ENCODE measurements at places on chromosomes 5 and 9. TPM values are rescaled to one million over a fixed set of nuclear protein-coding genes. Genes with fewer than 3 reads are reported as not detected.

DNA sequence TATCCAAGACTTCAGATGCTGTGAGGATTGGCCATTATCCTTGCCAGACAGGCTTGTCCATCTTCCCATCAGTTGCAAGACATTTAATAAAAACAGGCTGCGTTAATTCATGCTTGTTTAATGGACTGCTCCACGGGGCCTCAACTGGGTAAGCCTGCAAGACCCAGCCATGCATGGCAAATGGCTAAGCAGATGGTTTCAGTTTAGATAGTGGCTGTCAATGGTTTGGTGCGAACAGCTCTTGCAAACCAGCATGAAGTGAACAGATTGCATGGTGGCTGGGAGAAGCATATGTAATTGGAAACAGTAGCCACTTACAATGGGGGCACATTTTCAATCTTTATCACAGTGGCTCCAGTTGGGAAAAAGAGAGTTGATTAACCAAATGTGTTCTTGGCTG lies 628.2 kb upstream of the KLF4 start:
- no peak for DNase-seq

- DNase-seq: no peak
Measured at GRCh38 chr5:50302815-50303490, 138.1 kb downstream of the EMB start.

DNA sequence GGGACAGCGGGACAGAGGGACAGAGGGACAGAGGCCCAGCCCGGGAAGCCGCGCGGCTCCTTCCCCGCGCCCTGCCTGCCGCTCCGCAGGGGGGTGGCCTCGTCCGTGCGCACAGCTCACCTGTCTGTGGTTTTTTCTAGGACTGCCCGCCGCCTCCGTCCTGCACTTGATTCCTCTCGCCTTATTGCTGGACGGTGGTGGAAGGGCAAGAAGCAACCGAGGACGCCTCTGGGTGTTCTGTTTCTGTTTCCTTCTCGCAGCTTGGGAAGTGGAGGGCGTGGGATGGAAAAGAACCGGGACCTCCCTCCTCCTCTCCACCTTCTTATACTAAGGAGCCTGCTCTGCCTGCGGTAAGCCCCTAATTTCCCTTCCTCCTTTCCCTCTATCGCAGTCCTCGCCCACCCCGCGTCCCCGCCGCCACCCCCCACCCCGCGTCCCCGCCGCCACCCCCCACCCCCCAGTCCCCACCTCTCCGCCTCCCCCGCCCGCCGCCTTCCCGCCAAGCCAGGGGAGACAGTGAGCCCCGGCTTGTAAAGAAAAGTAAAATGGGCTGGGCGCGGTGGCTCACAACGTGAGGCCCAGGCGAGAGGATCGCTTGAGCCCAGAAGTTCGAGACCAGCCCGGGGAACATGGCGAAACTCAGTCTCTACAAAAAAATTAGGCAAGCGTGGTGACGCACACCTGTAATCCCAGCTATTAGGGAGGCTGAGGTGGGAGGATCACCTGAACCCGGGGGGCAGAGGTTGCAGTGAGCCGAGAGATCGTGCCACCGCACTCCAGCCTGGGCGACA lies 9.6 kb upstream of the FLT4 start:
- no peak for DNase-seq

DNA sequence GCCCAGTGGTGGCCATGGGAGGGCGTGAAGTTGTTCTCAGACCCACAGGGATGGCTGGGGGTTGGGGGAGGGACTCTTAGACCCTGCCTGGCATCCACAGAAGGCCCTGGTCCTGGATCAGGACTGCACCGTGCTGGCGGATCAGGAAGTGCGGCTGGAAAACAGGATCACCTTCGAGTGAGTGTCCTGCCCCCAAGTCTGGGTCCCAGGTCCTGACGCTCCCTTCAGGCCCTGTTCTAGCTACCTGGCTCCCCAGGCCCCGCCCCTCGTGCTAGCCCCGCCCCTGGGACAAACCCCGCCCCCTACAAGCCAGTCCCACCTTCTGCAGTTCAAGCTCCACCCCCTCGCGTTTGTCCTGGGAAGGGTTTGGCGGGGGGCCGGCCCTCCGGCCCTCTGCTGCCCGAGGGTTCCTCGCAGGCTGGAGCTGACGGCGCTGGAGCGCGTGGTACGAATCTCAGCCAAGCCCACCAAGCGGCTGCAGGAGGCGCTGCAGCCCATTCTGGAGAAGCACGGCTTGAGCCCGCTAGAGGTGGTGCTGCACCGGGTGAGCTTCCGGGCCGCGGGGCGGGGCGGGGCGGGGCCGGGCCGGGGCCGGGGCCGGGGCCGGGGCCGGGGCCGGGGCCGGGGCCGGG lies 12.9 kb downstream of the RGS14 start:
- peak; percentile 93 for DNase-seq

- no peak for DNase-seq
Measured at GRCh38 chr5:181045316-181045715, 5.2 kb downstream of the BTNL9 start.

DNA sequence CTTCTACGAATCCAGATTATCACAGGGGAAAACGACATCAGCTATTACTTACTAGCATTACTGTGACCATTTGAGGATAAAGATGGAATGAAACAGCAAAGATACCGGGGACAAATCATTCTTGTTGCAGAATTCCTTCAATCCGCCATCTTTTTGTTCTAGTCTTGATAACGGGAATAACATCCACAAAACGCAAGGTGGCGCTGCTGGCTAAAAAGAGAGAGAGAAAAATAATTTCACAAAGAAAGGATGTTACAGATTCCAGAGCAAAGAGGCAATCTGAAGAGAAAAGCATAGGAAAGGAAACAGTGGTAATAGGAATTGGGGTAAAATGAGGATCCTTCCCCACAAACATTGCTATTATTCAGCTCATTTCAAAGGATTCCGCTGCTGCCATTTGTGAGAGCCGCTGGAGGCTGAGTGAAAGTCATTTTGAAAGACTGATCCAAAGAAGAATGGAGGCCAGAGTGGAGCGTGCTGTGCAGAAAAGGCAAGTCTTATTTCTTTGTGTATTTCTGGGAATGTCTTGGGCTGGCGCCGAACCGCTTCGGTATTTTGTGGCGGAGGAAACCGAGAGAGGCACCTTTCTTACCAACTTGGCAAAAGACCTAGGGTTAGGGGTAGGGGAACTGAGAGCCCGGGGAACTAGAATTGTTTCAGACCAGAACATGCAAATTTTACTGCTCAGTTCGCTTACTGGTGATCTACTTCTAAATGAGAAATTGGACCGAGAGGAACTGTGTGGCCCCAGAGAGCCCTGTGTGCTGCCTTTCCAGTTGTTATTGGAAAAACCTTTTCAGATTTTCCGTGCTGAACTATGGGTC lies at the start of gene PCDHB7:
TSS of gene PCDHB7 (plus strand) at position 264 of the 824 bp plus-strand sequence. CDS start at position 456, 192 bp downstream.
- no peak for DNase-seq

- no peak for DNase-seq
Measured at GRCh38 chr9:137924169-137924568, 46.6 kb downstream of the CACNA1B start.

DNA sequence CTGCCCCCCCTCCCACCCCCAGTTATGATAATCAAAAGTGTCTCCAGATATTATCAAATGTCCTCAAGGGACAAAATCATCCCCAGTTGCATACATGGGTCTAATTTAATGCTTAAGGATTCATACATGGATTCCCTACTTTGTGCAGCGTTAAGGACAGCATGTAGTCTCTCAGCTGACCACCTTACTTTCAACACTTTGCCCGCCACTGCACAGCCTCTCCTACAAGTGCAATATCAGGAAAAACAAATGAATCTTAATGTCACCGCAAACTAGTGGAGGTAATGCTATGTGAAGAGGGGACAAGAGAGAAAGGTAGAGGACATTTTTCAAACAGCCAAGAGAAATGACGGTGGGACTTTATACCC lies 78.6 kb downstream of the TLE1 start:
- DNase-seq: no peak

Gene TENT4A
- 11.6 TPM for polyA plus RNA-seq

- no peak for DNase-seq
Measured at GRCh38 chr5:88092958-88093605, 175.6 kb downstream of the TMEM161B start.

GRCh38 chr5:17470064-17470463 lies 28.0 kb upstream of the TAF11L2 start:
- no peak for DNase-seq

Gene CDH9
- 1.0 TPM for polyA plus RNA-seq

GRCh38 chr9:132990781-132991180 lies 12.3 kb downstream of the GFI1B start:
- DNase-seq: no peak

Gene RLN2
- 2.5 TPM for polyA plus RNA-seq

Gene TMOD1
- 0.17 TPM for polyA plus RNA-seq

Gene GAPT
- not detected for polyA plus RNA-seq

GRCh38 chr9:93875330-93875729 lies 79.8 kb downstream of the BARX1 start:
- no peak for DNase-seq

- DNase-seq: no peak
Measured at GRCh38 chr5:73104326-73104725, 16.0 kb upstream of the TMEM171 start.

DNA sequence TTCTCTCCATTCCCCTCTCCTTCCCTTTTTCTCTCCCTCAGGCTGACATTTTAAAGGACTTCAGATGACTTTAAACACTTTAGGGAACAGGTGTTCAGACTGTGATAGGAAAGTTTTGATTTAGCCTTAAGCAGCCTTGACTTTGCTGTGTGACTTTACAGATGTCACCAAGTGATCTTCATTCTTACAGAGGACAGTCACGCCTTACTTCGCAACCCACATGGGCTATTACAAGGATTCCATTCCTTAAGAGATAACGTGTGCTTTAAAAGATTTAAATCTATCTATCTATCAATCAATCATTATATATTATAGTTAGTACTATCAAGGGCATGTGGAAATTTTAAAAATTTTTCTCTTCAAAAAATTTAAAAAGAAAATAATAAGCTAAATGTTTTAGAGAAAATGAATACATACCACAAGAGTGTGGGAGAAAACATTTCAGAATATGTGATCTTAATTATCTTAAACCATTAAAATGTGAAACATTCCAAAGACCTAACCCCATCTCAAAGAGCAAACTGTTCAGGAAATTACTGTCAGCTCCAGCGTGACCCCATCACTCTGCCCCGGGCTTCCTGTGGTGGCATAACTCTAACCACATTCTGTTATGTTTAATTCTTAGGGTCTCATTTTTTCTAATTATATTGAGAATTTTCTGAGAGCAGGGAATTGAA lies 530.5 kb downstream of the SEMA5A start:
- DNase-seq: no peak

- DNase-seq: no peak
Measured at GRCh38 chr5:1461396-1461795, 16.2 kb upstream of the SLC6A3 start.

GRCh38 chr5:84568171-84568570 lies 183.5 kb upstream of the EDIL3 start:
- no peak for DNase-seq

DNA sequence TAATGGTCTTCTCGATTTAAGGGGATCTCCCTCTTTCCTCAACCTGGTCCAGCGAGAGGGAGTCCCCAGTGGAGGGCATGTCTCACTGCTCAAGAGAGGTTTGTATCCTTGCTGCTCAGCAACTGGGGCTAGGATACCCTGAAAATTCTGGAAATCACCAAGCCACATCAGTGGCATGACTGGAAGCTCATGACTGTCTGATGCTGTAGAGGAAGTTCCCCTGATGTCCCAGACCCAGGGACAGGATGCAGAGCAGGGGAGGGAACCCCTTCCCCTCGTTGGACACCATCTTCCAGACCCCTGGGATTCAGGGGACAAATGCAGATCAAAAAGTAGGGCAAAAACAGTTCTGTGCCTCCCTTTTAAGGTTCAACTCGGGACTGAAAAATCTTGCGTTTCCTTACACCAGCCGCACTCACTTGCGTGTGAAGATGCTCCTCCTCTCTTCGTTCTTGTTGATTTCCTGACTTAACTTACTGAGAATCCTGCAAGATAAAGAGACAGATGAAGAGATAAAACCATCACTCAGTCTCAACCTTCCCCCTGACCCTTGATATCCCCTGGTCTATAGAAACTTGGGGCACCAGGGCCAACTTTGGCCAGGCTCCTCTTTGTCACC lies 22.1 kb downstream of the LCP2 start:
- no peak for DNase-seq

DNA sequence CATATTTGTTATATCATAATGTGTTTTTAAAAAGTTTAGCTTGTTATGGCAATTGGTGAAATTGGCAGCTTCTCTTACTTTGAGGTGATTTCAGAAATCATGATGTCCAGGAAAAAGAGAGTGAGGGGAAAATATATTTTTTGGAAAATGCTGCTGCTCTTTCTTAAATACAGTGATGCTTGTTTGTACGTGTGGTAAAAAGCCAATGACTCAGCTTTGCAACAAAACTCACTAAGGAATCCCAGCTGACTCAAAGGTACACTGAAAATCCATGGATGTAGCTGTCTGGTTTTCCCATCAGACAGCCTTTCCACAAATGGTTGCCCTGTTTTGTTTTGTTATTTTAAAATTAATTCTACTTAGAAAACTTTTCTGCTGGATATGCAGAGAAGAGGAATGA lies 306.4 kb upstream of the PAPPA start:
- DNase-seq: no peak

GRCh38 chr9:130243882-130244170 lies 21.7 kb upstream of the HMCN2 start:
- no peak for DNase-seq

DNA sequence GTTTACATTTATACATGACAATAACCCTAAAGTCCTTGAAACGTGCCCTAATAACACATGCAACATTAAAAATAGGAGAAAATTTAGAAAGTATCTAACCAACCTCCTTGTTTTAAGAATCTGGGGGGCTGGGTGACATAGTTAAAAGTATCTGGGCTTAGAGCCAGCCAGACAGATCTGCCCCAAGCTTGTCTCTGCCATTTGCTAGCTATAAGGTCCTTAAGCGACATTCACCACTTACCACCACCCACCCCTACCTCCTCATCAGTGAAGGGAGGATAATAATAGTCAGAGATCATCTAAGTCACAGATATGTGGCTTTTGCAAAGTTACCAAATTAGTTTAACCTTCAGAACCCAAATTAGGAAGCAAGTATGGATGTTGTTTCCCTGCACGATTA lies 33.8 kb upstream of the CAST start:
- no peak for DNase-seq

Gene KIF20A
- 33.3 TPM for polyA plus RNA-seq

GRCh38 chr9:84669288-84670137 lies at the start of gene NTRK2:
TSS of gene NTRK2 (plus strand) at chr9:84669729. CDS start at chr9:84670749, 1,020 bp downstream.
- peak; percentile 72 for DNase-seq

DNA sequence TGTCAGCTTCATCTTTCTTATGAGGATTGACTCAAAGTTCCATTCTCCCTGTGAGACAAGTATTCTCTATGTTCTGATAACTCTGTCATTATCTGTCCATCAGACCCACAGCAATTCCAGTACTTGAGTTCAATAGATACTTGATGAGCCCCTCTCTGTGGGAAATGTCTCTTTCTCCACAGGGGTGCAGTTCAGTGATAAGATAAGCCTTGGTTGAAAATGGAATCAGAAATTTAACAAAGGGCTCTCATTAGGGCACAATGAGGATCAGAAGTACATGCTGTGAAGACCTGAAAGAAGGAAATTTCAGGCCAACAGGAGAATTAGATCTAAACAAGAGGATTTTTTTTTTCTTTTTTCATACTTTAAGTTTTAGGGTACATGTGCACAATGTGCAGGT lies 737.3 kb downstream of the MTRR start:
- DNase-seq: no peak
